ENCODE measurements at places on chromosomes 3 and 15.

- no peak for DNase-seq
Observed at GRCh38 chr15:58538901-58539300, 107.1 kb downstream of the LIPC start.

- no peak for DNase-seq
Observed at GRCh38 chr15:27787931-27788330, 311.2 kb downstream of the OCA2 start.

DNA sequence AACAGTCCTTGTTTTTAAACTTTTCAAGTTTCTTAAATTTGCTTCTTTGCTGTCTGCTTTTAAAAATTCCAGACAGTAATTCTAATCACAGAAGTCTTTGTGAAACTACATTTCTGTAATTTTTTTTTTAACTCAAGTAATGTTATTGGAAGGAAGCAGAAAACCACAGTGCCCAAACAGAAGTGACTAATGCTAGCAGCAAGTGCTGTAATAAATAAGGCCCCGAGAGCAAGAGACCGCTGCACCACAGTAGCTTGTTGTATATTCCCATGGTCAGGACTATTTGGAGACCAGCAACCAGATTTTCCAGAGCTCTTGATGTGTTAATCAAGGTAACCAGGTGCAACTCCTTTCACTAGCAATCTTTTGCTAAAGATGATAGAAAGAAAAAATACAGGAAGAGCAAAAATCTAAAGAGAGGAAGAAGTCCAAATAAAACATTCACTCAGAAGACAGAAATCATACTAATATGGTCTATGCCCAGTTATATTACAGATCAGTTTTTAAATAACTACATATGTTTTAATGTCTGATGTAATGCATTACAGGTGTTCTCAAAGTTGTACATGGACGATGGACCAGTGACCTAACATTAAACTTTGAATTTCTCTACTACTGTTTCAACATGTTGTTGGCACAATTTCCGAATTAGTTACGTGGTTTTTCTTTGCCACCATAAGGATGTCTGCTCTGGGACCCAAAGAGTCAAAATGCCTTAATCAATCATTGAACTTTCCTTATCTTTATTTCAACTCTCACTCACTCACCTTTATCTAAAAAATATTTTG lies 36.4 kb downstream of the WWTR1 start:
- peak; percentile 56 for DNase-seq

DNA sequence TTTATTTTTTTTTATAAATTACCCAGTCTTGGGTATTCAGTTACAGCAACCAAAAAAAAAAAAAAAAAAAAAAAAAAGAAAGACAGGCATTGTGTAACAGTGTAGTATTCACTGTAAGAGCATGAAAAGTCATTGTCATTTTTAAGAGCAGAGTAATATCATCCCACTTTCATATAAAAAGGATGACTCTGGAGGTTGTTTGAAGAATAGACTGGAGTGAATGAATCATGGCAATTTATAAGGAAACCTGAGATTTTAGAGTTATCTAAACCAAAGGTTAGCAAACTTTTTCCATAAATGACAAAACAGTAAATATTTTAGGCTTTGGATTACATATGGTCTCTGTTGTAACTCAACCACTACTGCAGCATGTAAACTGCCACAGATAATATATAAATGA lies 794.9 kb downstream of the NTRK3 start:
- no peak for DNase-seq

DNA sequence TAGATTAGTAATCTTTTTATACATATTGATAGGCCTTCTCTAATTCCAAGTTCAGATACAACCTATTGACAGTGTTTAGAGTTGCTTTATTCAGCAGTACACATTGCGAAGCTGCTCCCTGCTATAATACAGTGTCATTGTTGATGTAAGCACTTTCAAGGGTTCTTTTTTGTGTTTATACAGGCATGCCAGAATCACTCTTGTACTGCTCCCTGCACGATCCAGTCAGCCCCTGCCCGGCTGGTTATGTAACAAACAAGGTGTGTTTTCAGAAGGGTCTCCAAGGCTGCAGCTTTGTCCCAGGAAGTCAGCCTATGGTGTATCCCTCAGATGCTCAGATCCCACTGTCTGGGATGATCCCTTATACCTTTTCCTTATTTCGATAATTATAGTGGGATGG lies 11.3 kb downstream of the QTRT2 start:
- DNase-seq: no peak

- DNase-seq: no peak
Observed at GRCh38 chr15:92882697-92883162, 17.4 kb upstream of the CHD2 start.

- DNase-seq: no peak
Observed at GRCh38 chr3:17133632-17134545, 249.1 kb downstream of the PLCL2 start.

DNA sequence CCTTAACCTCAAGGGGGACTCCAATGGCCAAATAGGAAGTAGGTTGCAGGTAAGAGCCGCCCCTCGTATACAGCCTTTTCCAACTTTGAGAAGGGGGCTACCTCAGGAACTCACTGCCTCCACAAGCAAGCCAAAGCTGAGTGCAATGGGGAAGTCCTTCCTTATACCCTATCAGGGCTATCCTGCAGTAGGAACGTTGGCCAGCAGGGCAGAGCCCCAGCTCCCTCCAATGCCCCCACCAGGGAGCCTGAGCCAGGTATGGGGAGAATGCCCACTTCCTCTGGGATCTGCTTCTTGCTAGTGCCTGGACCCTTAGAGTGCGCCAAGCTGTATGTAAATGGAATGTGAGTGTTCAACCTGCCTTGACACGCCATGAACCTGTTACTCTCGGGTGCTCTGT lies 16.3 kb downstream of the CACNA2D2 start:
- DNase-seq: no peak

DNA sequence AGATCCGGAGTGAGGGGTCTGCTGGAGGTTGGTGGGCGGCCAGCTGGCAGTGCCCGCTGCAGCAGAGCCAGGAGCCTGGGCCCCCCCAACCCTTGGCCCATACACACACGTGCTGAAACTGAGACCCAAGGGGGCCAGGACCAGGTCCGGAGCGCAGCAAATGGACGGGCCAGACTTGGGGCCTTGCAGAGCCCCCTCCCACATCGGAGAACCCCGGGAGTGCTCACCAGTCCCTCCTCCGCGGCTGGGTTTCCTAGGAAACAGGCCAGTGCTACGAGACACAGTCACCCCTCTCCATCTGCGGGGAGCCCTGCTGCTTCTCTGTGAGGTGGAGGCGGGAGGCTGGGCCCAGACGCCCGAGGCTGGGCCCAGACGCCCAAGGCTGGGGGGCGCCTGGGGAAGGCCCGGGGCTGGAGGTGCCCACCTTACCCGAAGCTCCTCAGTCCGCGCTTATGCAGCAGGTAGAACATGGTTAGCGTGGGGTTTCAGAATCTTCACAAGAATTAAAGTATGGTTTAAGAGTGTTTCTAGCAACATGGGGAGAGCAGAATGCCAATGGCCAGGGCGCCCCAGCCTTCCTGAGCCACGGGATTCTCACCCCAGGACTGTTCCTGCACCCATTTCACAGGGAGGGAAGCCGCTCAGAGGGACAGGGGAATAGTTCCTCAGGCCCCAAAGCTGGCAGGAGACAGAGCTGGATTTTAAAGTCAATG lies 135.0 kb upstream of the PRR20G start:
- no peak for DNase-seq

DNA sequence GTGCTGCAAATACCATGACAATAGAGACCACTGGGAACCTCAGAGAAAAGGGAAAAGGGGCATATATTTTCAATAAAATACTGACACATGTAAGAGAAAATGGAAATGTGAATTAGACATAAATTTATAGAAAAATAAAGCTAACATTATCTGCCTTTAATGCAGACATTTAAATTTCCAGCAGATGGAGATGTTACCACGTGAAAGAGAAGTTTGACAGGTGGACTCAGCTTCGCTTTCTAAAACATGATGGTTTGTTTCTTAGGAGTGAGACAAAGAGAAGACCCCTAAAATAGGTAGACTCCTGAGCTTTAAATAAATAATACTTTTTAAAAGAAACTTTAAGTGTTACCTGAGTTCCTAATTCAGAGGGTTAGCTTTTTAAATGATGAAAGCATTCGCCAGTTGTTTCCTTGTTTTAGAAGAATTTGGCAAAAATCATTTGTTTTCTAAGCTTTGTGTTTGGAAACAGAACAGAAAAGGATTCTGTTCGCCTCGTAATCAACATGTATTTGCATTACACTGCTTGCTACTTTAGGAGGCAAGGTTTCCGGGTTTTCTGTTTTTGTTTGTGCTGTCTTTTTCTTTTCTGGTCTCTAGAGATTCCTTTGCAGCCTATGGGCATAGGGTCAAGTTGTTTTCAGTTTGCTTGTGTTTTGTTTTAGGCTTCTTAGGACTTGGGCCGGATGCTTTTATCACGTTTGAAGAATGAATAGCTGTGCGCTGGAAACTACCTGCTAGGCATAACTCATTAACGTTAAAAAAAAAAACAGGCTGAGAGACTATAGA lies 271.4 kb downstream of the THSD4 start:
- DNase-seq: no peak
